ENCODE measurements at places on chromosomes 4 and X.

DNA sequence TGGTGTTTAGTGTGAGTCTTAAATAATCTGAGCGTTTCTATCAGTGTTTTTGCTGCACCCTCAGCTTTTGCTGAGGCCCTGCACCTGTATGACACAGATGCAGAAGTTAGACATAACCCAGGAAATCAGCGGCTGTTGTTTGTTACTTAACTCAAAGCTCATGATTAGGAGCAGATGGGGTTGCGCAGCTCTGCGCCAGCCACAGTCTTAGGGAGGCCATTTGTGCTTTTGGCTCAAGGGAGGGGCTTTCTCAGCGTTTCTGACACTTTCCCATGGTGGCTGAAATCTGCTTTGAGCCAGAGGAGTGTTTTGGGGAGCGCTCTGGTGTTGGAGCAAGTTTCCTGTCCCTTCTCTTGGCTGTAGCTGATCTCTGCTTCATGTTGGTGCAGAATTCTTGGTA lies 433.8 kb downstream of the NAF1 start:
- DNase-seq: no peak

DNA sequence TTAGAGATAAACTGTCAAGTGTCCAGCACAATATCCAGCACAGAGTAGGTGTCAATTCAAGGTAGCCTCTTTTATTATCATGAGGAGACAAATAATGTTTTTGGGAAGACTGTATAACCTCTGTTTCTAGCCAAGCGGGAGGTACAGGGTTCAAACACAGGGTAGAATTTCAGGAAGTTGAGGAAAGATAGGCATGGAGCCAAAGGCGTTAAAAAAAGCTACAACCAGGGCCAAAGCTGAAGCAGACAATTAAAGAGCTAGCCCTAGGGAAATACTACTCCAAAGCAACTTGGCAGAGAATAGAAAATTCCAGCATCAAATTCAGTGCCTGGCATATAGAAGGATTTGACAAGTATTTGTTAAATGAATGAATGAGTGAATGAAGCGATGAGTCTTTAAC lies 40.0 kb upstream of the CASK start:
- no peak for DNase-seq

DNA sequence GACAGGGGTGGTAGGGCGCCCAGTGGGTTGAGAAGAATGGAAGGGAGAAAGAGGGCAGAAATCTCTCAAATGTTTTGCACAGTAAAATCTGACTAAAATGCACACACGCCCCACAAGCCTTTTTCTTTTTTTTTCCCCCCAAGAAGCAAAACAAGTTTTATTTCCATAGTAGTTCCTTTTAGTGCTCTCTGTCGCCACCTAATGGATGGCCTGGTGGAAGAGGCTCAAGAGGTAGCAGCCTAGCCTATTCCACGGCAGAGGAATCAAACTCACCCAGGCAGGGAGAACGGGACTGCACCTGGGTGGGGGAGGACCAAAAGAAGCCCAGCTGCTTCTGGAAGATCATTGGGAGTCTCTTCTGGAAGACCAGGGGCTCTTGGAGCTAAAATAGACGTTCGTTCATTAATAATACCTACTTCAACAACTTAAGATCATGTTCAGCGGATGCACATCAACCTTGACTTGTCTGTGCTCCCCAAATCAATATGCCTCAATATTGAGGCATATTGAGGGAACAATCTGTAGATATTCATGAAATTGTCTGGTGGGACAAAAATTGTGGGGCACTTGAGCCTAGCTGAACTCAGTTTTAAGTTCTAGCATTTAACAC lies 31.6 kb upstream of the IRAK1 start:
- DNase-seq: no peak

DNA sequence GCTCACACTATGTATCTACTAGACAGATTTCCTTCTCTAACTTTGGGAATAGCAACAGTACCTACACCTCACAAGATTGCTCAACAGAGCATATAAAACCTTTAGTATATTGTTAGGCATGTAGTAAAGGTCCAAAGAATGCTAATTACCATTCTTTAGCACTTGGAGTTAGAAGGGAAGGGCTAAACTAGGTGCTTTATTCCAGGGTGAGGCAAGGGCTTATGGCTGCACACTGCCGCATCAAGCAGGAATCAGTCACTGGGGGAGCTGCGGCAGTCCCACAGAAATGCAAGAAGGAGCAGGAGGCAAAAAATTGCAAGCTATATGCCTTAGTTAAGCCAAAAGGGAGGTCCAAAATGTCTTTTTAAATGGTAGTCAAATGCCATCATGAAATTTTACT lies 162.7 kb downstream of the PPP3CA start:
- DNase-seq: no peak

GRCh38 chr4:56828784-56829535 lies 7.5 kb upstream of the SPINK2 start:
- no peak for DNase-seq

DNA sequence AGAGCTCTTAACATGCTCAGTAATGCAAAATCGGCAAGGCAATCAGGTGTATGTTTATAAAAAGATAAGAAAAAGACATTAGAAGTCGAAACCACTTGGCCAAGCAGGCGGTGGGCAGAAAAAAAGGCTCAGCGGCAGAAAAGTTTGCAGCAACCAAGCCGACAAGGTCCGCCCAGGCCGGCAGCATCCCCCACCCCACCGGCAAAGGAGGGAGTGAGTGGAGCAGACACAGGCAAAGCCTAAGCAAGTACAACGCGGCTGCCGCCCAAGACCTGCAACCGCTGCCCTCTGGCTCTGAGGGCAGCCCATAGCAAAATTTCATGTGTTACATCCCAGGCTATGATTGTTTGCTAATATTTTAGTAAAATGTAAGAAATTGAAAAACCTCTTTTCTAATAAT lies 125.4 kb upstream of the ZCCHC13 start:
- no peak for DNase-seq

DNA sequence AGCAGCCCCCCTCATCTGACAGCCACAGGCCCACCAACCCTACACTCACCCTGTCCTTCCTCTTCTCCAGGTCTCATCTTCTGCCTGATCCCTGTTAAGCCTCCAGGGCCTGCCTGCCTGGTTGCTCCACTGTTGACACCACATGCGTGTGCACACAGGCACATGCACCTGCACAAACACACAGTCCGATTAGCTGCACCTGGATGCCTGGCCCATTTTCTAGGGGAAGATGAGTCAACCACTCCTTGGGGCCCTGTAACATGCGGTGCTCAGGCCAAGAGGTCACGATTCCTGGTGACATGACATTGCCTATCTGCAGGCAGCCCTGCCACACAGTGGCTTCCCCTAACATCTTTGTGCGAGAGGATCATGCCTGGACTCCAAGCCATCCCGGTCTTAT lies 498.4 kb downstream of the BCOR start:
- DNase-seq: no peak

DNA sequence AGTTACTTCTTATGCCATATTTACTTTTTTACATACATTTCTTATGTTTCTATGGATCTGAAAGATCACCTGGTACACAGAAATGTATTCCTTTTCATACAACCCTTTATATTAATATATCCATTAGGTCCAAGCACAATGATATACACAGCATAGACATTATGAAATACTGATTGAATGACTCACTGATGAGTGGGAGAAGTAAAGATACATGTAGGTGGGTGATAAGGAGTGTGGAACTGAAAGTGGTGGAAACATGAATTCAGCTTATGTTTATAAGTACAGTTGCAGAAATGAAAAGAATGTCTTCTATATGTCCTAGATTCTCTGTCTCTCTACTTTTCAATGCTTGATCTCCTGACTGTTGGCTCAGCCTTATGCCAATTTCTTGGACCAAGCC lies 87.9 kb downstream of the YIPF7 start:
- no peak for DNase-seq

DNA sequence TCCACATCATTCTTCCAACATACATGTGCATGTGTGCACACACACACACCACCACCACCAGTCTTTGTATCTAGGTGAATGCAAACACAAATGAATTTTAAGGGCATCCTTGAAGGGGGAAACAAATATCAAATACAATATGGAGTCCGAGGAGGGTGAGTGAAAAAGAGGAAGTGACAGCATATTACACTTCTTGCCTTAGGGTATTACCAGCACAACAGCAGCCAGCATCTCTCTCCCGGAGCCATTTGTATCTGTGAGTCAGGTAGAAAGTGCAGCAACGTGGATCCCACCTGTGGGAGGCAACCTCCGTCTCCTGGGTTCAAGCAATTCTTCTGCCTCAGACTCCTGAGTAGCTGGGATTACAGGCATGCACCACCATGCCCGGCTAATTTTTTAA lies 483.2 kb downstream of the SMARCA1 start:
- DNase-seq: no peak

DNA sequence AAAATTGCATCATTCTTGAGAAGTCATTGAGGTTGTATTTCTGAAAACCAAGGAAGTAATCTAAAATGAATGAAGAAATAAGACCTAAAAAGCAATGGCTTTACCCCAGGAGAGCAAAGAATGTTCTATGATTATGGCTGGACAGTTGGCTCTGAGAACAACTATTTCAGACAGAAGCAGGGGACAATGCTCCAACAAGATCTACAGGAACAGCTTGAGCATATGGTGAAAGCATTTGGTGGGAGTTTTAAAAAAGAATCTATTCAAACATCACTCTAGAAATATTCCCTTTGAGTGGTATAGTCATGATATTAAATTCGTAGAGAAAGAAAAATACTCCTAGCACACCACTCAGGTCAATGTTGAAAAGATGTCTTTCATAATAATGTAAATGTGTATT lies 26.7 kb downstream of the DYNLT3 start:
- no peak for DNase-seq

DNA sequence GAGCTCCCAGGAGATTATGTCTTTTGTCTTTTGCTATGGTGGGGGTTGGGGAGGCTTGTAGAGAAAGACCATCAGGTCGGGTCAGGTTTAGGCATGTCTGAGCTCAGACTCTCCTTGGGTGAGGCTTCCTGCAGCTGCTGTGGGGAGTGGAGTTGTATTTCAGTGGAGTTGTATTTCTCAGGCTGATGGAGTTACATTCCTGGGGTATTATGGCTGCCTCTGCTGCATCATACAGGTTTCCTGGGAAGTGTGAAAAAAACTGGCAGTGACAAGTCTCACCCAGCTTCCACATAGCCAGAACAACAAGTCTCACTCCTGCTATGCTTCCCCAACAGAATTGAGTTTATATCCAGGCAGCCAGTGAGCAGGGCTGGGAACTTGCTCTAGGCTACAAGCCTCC lies 119.3 kb downstream of the VSIG4 start:
- no peak for DNase-seq

GRCh38 chrX:97400492-97400891 lies 516.8 kb downstream of the RPA4 start:
- no peak for DNase-seq

GRCh38 chr4:11404431-11404830 lies 24.3 kb downstream of the HS3ST1 start:
- DNase-seq: no peak
